Hematopoietic multipotent progenitor cell (in vitro differentiated cells): ENCODE measurements at places on chromosomes 4 and X.

DNA sequence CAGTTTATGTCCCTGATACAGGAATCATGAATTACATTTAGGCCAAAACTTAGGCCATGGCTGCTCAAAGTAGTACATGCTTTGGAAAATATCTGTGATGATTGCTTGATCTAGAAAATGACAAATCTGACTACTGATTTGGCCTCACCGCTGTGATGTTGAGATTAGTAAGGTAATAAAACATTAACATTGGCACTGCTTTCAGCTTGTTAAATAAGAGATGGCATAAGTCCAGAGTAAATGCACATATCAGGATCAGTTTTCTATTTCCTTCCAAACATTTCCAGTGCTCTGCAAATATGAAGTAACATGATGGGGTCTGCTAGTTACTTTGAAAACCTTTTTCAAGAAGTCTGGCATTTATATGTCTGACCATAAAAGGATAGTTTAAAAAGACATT, 687.3 kb upstream of the ACTRT1 start:
- no peak for DNase-seq

GRCh38 chr4:5618051-5618960, 90.1 kb downstream of the EVC2 start:
- no peak for DNase-seq

DNA sequence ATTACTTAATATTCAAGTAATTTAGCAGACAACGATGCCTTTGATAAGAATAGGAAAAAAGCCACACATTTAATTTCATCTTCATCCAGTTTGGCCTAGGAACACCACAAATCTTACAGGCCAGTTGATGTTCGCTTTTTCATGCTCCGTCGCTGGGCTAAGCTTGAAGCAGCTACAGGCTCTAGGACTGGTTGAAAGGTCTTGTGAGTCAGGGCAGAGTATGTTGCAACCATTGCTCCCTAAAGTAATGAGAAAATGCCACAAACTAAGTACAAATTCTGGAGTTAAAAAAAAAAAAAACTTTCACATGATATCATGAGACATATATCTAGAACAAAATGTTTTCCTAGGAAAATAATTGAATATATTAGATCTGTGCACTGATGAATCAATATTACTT, 123.8 kb downstream of the RPS6KA6 start:
- no peak for DNase-seq

GRCh38 chr4:41554905-41555304, 16.9 kb downstream of the LIMCH1 start:
- no peak for DNase-seq

- peak; percentile 75 for DNase-seq
Measured at GRCh38 chr4:78864405-78865024, 74.7 kb downstream of the PAQR3 start.

- DNase-seq, result no peak
Measured at GRCh38 chr4:70734971-70735370, 13.2 kb downstream of the RUFY3 start.
